ENCODE measurements at places on chromosomes 4 and X. TPM values are rescaled to one million over a fixed set of nuclear protein-coding genes. Genes with fewer than 3 reads are reported as not detected.
A peak's percentile ranks its signal among the peaks of the same experiment; 100 is the strongest.

GRCh38 chr4:151117371-151117962 is 18.0 kb downstream of the RPS3A start:
- H3K4me3 ChIP-seq, result no peak overlapping the region
- no peaks in the 10 kb centered on the region for H3K27me3 ChIP-seq
- H3K27ac ChIP-seq, result peak overlapping the region; percentile 34
- peaks cover under 1% of the 10 kb centered on the region for H3K36me3 ChIP-seq
- peaks cover 20% of the 10 kb centered on the region for H3K4me1 ChIP-seq
- no peak for DNase-seq

DNA sequence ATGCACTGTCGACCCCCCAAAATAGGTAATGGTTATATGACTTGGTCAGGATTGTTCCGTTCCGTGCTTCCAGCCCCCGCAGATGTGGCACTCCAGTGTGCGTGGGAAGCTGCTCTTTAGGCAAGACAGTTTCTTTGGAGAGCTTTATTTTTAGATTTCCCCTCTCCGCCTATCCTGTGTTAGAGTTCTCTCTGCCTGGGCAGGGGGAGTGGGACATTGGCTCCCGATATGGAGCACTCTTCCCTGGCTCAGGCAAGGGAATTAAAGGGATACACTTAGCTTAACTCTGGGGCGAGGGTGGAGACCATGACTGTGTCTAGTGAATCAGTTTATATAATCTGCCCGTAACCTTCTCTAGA is 36.0 kb downstream of the DLG3 start:
- no peaks in the 10 kb centered on the region for H3K27me3 ChIP-seq
- no peak for DNase-seq
- peak overlapping the region; percentile 81 for H3K27ac ChIP-seq
- H3K36me3 ChIP-seq, result no peaks in the 10 kb centered on the region
- H3K4me3 ChIP-seq, result peak overlapping the region; percentile 32

DNA sequence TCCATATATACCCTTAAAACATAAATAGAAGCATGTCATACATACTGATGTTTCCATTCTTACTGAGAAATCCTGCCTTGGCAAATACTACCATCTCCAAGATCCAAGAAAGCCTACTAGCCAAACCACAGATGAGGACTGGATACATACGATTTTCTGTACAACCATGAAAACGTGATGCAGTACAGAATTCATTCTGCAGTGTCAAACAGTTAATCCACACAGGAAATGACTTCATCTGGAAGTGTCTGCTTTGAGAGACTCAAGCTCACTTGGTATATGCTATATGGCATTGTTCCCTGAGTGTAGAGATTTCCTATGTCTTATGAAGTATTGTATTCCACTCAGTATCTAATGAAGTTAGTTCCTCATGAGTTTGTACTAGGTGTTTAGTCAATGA is 94.3 kb downstream of the CT47B1 start:
- H3K4me1 ChIP-seq, result no peaks in the 10 kb centered on the region
- no peaks in the 10 kb centered on the region for H3K27me3 ChIP-seq
- H3K4me3 ChIP-seq, result no peak overlapping the region
- DNase-seq, result no peak
- no peak overlapping the region for H3K27ac ChIP-seq

GRCh38 chr4:138981930-138982390 is 33.6 kb upstream of the NOCT start:
- no peaks in the 10 kb centered on the region for H3K36me3 ChIP-seq
- no peak overlapping the region for H3K4me3 ChIP-seq
- H3K4me1 ChIP-seq, result peaks cover 18% of the 10 kb centered on the region
- no peak for DNase-seq

DNA sequence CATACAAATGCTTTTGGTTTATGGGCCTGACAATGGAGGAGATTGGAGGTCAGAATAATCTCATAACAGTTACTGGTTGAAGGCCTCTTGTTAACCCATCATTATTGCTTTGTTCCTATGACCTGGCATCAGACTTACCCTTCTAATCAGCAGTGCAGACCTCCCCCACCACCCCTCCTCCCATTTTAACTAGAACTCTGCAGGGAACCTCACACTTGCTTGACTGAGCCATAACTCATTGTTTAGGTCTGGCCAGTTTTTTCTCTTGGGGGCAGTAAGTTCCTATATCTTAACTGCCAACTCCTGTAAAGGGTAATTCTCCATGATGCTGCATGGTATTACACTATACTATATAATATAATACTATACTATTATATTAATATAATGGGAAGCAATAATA is 609.3 kb downstream of the IL1RAPL1 start:
- no peaks in the 10 kb centered on the region for H3K27me3 ChIP-seq
- DNase-seq, result no peak
- H3K27ac ChIP-seq, result no peak overlapping the region
- no peak overlapping the region for H3K4me3 ChIP-seq
- no peaks in the 10 kb centered on the region for H3K36me3 ChIP-seq

DNA sequence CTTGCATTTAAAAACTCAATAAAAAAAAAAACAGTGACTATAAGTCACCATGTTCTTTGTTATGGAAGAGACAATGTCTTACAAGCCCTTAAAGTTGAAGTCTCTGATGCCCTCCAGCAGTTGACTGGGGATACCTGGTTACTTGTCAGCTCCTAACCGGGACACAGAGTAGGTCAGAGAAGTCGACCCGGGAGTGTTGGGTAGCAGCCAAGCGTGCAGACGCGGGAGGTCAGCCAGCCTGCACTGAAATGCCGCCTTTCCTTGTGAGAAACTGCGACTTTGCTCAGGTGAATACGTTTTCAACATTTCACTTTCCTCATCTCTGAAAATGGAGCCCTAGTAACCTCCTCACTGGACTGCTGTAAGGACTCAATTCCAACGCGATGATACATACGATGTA is 81.8 kb downstream of the F11 start:
- H3K36me3 ChIP-seq, result no peaks in the 10 kb centered on the region
- H3K27me3 ChIP-seq, result no peaks in the 10 kb centered on the region
- H3K4me1 ChIP-seq, result no peaks in the 10 kb centered on the region
- DNase-seq, result peak; percentile 62
- H3K4me3 ChIP-seq, result no peak overlapping the region

GRCh38 chrX:118418811-118419251 is 72.9 kb downstream of the WDR44 start:
- H3K27ac ChIP-seq, result no peak overlapping the region
- H3K27me3 ChIP-seq, result no peaks in the 10 kb centered on the region
- no peak overlapping the region for H3K4me3 ChIP-seq
- no peaks in the 10 kb centered on the region for H3K36me3 ChIP-seq
- no peak for DNase-seq

DNA sequence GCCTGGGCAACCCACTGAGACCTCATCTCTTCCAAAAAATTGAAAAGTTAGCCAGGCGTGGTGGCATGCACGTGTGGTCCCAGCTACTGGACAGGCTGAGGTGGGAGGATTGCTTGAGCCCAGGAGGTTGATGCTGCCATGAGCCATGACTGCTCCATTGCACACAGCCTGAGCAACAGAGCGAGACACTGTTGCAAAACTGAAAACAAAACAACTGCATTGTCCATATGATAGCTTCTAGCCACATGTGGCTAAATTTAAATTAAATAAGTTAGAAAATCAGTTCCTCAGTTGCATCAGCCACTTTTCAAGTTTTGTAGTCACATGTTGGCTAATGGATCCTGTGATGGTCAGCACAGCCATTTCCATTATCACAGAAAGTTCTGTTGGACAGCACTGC is 67.9 kb downstream of the GAB1 start:
- H3K4me1 ChIP-seq, result peaks cover 87% of the 10 kb centered on the region
- no peaks in the 10 kb centered on the region for H3K27me3 ChIP-seq
- H3K36me3 ChIP-seq, result no peaks in the 10 kb centered on the region
- H3K4me3 ChIP-seq, result no peak overlapping the region

DNA sequence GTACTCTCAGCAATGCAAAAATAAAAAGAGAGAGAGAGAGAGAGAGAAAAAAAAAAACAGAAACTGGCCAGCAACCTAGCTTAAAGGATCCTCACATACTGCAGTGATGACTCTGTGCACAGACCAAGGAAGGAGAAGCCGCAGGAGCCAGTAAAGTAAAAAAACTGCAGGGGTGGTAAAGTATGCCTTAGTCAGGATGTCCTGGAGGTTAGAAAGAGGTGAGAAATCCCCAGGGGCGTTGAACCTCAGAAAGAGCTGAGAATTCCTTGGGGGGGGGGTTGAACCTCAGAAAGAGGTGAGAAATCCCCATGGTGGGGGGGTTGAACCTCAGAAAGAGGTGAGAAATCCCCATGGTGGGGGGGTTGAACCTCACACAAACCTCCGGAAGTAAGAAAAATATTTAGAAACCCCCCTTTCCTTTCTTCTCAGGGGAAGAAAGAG is 48.0 kb downstream of the MAGEA9 start:
- H3K27ac ChIP-seq, result peak overlapping the region; percentile 62
- H3K36me3 ChIP-seq, result no peaks in the 10 kb centered on the region
- no peaks in the 10 kb centered on the region for H3K27me3 ChIP-seq
- peak overlapping the region; percentile 49 for H3K4me3 ChIP-seq
- DNase-seq, result no peak

- H3K27me3 ChIP-seq, result no peaks in the 10 kb centered on the region
- H3K36me3 ChIP-seq, result no peaks in the 10 kb centered on the region
- no peak overlapping the region for H3K27ac ChIP-seq
- peaks cover 12% of the 10 kb centered on the region for H3K4me1 ChIP-seq
- no peak overlapping the region for H3K4me3 ChIP-seq
Measured at GRCh38 chr4:76538296-76538695, 103.3 kb downstream of the SHROOM3 start.

GRCh38 chrX:84186603-84187532 is 1.1 kb downstream of the RPS6KA6 start:
- peak overlapping the region; percentile 65 for H3K4me3 ChIP-seq
- no peaks in the 10 kb centered on the region for H3K27me3 ChIP-seq
- peak overlapping the region; percentile 70 for H3K27ac ChIP-seq

DNA sequence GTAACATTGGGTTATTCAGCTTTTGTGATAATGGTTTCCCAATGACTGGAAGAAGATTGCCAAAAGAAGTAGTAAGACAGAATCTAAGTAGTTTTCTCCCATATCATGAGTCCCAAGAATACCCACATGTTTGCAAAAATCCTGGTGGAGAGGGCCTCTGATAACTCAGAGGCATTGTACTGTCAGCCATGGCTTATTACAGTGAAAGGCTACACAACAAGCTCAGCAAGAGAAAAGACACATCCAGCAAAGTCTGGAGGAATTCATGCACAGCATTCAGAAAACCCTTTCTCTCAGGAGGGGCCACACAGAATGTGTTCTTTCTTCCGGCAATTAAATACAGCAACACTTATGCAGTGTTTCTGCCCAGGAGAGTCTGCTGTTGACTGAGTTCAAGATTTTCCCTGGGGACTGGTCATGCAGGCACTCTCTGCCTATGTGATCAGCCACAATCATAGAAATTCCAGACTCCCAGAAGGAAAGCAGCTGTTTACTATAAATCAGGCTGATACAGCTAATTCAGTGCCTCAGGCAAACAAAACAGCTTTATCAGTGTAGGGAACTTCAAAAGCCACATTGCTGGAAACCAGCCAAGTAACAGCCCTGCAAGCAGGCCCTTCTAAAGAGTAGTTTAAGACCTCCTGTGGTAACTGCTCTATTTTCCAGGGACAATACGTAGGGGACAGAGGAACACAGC is 937.1 kb downstream of the CCSER1 start:
- no peak for DNase-seq
- no peaks in the 10 kb centered on the region for H3K27me3 ChIP-seq
- no peaks in the 10 kb centered on the region for H3K36me3 ChIP-seq
- no peak overlapping the region for H3K4me3 ChIP-seq
- no peaks in the 10 kb centered on the region for H3K4me1 ChIP-seq
- H3K27ac ChIP-seq, result no peak overlapping the region

DNA sequence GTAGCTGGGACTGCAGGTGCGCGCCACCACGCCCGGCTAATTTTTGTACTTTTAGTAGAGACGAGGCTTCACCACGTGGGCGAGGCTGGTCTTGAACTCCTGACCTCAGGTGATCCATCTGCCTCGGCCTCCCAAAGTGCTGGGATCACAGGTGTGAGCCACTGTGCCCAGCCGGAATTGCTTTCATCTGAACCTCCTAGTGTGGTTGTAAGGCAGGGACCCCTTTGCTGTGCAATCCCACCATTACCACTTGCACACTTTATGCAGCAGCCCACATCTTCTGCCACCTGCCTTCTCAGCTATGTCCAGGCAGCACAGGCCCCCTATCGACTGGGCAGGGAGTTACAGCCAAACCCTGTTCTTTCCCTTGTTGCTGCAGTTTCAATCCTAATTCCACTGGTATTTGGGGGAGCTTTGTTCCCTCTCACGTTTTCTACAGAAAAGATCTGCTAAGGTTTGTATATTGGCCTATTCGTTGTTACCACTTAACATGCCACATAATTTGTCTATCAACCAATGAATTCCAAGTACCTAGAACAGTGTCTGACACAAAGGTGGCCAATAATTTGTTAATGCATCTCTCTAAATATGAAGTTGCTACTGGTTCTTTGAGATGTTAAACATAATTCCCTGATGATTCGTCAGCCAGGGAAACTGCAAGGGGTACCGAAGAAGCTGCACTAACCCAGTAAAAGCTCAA is 6.5 kb downstream of the RPL39 start:
- no peak for DNase-seq
- H3K4me1 ChIP-seq, result peaks cover 29% of the 10 kb centered on the region
- no peak overlapping the region for H3K27ac ChIP-seq
- peaks cover 59% of the 10 kb centered on the region for H3K36me3 ChIP-seq
- H3K27me3 ChIP-seq, result no peaks in the 10 kb centered on the region

DNA sequence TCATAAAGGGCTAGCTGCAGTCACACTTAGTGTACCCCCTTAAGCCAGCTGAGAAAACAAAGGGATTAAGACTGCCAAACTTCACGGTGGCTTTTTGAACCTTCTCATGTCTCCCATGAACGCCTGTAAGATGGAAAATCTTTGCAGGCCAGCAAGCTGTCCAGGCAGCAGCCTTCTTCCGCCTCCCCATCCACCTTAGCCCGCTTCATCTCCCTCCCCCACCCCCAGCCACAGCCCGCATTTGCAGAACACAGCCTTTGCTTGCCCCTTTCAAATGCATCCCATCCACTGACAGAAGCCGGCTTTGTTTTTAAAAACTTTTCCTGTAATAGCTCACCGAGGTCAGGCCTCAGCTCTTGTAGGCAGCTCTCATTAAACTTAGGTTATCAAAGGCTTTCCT is 113.8 kb upstream of the FAM9B start:
- H3K4me1 ChIP-seq, result peaks cover 35% of the 10 kb centered on the region
- H3K27me3 ChIP-seq, result no peaks in the 10 kb centered on the region
- no peak for DNase-seq
- no peak overlapping the region for H3K4me3 ChIP-seq
- H3K27ac ChIP-seq, result peak overlapping the region; percentile 35
- no peaks in the 10 kb centered on the region for H3K36me3 ChIP-seq

GRCh38 chr4:20217521-20217920 is 34.2 kb upstream of the SLIT2 start:
- no peak overlapping the region for H3K27ac ChIP-seq
- no peak overlapping the region for H3K4me3 ChIP-seq
- H3K27me3 ChIP-seq, result no peaks in the 10 kb centered on the region
- no peaks in the 10 kb centered on the region for H3K36me3 ChIP-seq
- no peak for DNase-seq
- no peaks in the 10 kb centered on the region for H3K4me1 ChIP-seq

- no peak overlapping the region for H3K4me3 ChIP-seq
- H3K27ac ChIP-seq, result no peak overlapping the region
- no peaks in the 10 kb centered on the region for H3K27me3 ChIP-seq
- H3K4me1 ChIP-seq, result peaks cover 50% of the 10 kb centered on the region
- no peaks in the 10 kb centered on the region for H3K36me3 ChIP-seq
Measured at GRCh38 chr4:16199093-16199492, 27.2 kb downstream of the TAPT1 start.

The GPC4 gene
- 79.7 TPM for total RNA-seq

The GPAT3 gene
- 6.9 TPM for total RNA-seq

The MXRA5 gene
- 3.8 TPM for total RNA-seq

The STPG2 gene
- not detected for total RNA-seq

The PPARGC1A gene
- 19.7 TPM for total RNA-seq

The INTU gene
- total RNA-seq, result 6.6 TPM

The HMX1 gene
- total RNA-seq, result not detected

The MAP7D2 gene
- total RNA-seq, result 0.42 TPM
